ENCODE measurements at places on chromosomes 7 and 10.

DNA sequence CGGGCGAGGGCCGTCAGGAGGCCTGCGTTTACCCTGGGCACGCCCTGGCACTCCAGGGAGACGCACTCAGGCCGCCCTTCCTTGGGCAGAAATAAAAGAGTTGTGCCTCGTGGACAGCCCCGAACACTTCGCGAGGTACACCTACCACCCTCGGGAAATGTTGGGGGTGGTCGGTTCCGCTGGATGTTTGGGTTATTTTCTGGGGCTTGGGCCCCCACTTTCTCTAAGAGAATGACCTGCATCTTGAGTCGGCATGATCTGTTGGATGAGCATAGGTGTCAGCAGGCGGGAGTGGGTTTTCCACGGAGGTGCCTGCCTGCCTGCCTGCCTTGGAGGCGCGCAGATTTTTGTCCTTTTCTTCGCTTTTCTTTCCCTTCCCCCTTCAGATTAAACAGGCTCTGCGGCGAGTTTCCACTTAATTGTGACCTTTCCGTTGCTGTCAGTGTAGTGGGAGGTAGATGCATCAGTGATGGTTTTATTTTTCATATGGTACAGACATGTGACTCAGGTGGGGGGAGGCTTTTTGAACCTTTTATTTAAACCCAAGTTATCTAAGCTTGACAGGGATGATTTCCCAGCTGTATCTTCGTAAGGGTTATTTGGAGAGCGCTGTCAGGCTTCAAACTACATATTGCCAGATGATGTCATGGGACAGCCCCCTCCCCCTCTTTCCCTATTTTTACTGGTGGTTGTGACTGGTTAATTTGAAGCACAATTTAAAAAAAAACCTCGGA is 661 bp downstream of the HECTD2 start:
- DNase-seq, result peak; percentile 11

DNA sequence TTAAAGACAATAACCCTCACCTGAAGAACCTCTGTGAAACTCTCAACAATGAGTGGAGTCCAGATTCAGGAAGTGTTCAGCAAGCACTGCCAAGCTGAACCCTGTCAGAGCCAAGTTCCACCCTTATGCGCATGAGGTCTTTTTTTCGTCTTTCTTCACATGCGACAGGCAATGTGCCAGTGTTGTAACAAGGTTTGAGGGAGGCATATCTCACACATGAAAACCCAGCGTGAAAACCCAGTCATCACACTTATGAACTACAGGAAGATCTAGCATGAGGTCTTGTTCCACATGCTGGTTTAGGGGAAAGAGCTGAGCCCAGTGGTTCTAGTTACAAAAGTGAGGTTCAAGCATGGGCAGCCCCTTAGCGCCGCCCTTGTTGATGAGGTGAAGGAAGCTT is 49.7 kb downstream of the RABGEF1 start:
- DNase-seq, result no peak

GRCh38 chr10:132151286-132151950 is 35.3 kb upstream of the DPYSL4 start:
- no peak for DNase-seq

DNA sequence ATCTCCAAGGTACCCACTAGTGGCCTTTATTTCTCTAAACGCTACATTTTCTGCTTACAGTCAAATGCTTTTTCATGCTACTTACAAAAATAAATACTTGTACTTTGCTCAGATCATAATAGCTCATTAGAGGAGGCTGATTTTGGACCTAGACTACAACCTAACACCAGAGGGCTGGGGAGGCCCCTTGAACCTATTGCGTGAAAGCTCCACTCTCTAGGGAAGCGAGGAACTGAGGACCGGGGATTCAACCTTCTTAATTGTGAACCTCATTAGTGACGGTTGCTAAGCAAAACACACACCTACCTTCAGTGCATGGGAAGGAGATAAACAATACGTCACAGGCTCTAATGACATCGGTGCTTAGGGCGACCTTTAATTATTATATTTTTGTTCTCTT is 92.1 kb downstream of the EBF3 start:
- DNase-seq, result no peak

DNA sequence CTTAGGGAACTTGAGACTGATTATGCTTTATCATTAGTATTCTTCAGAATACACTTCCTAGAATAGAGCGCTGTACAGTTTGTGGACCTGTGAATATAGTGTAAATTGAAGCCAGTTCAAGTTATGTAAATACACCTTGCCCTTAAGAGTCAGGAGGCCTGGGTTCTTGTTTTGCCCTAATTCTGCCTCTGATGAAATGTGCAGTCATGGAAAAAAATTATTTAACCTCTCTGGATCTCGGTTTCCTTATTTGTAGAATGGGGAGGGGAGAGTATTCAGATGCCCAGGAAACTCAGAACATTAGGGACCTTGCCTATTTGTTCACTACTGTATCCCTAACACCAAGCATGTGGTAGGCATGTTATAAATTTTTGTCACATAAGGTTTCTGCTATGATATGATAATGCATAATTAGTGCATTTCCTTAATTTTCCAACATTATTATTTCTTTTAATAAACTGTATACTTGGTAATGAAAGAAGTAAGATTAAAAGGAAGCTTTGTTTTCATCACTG is 1.3 kb downstream of the EXOC6 start:
- DNase-seq, result no peak

DNA sequence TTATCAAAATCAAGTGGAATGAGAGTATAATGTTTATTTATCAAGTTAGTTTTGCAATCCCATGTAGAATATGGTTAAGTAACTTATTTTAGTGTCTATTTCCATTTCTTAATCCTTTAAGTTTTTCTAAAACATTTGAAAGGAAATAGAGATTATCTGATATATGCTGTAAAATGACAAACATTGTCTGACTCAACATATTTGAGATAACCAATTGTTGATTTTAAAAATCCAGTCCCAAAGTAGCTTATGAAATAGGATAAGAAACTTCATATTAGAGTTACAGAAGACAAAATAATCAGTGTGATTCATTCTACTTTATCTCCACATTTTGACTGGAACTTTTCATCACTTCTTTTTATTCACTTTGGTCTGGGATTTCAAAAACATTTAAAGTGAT is 38.7 kb upstream of the CDK1 start:
- no peak for DNase-seq

GRCh38 chr10:91352760-91353159 is 57.4 kb upstream of the HECTD2 start:
- DNase-seq, result no peak

DNA sequence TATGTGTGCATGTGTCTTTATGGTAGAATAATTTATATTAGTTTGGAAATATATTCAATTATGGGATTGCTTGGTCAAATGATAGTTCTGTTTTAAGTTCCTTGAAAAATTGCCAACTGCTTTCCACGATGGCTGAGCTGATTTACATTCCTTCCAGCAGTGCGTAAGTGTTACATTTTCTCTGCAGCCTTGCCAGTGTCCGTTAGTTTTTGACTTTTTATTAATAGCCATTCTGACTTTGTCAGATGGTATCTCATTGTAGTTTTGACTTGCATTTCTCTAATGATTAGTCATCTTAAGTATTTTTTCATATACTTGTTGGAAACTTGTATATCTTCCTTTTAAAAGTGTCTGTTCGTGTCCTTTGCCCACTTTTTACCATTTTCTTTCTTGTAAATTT is 434.2 kb upstream of the POT1 start:
- DNase-seq, result no peak

GRCh38 chr7:131015657-131015958 is 281.6 kb upstream of the KLF14 start:
- no peak for DNase-seq

GRCh38 chr7:80732630-80733029 is 94.2 kb downstream of the CD36 start:
- DNase-seq, result peak; percentile 22

DNA sequence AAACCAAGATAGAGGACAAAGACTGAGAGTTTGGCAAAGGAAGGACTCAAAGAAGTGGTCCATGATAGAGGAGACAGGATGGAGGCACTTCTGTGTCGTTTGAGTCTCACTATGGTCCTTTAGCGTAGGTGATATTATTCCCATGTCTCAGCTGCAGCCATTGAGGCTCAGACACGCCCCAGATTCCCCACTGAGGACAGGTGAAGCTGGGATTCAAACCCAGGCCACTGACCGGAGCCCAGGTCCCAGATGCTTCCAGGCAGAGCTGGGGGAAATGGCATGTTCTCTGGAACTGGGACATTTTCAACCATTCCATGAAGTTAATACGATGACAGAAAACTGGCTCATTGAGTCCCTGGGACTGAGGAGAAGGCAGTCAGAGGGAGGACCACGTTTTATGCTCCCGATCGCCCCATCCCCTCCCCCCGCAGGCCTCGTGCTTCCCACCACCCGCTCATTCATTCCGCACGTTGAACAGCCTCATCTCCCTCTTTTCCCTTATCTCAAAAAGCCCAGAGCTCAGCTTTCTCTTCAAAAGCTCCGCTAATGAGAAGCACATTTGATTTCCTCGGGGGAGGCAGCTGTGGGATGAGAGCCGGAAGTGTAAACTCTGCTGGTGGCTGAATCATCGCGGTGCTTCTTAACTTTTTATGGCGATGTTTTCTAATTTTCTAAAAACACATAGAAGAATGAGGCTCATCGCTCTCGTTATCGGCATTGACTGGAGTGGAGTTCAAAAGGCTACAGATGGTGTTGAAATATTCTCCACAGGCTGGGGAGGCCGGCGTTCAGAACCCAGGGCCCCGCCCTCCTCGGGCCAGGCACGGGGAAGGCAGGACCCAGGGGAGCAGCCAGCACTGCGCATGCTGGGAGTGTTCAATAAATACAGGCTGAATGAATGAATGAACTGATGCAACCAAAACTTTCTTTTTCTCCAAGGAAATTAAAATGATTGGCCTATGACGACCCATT is 64.0 kb downstream of the OAT start:
- peak; percentile 72 for DNase-seq

GRCh38 chr7:96973986-96974385 is 31.4 kb upstream of the DLX6 start:
- DNase-seq, result no peak

DNA sequence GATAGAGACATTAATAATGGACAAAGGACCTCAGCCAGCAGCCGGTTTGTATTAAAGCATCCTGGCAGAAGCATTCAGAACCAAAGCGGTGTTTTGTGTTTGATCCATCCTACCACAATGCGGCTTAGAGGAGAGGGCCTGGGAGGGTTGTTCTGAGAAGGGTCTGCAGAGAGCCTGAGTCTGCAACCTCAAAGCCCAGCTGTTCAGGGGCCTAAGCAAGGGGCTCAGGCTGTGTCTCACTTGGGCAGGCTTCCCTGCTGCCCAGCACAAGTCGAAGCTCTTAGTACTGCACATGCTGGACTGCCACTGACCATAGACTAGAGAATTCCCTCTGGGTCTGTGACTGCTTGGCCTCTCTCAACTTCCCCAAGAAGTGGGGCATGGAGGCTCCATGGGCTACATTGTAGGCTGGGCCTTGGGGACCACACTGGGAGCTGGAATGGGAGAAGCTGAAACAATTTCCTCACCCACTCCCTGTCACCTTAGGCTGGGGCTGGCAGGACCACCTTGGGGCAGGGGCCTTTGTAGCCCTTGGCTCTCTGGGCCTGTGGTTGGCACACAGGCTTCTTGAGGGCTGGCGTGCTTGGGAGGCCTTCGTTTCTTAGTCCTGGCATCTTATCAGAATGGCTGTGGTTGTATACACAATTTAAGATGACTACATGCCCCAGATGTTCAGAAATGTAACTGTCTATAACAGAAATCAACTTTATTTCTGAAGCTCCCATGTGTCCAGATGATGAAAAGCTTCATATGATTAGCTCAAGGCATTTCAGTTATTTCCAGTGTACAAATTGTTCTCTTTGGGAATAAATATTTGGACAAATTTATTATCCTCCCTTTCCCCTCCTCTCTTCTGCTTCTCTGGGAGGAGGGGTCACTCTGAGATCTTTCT is 44.5 kb downstream of the LRRC18 start:
- DNase-seq, result no peak

GRCh38 chr10:16816171-16816570 is 1.1 kb downstream of the RSU1 start:
- DNase-seq, result no peak

Measured in hematopoietic multipotent progenitor cell treated with erythropoietin and hydrocortisone succinate and interleukin-3 and kit ligand, for 4 days (in vitro differentiated cells).